Stimulated activated CD8-positive, alpha-beta memory T cell treated with anti-CD3 and anti-CD28 coated beads, Interleukin-15, amount 100 ng/mL, for 1 hour (primary cell): ENCODE measurements at places on chromosomes 11 and 22.

DNA sequence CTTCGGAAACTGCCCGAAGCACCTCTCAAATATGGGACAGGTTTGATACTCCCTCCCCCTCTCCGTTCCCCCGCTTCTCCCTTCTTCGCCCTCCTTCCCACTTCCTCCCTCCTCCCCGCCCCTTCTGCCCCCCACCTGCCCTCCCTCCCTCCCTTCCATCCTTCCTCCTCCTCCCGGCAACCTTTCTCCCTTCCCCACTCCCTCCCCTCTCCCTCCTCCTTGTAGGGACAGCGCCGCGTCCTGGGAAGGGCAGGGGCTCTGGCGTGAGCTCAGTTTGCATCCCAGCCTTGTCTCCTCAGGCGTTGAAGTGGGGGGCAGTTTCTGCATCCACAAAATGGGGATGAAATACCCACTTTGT lies 6.1 kb upstream of the NFAM1 start:
- DNase-seq, result no peak

DNA sequence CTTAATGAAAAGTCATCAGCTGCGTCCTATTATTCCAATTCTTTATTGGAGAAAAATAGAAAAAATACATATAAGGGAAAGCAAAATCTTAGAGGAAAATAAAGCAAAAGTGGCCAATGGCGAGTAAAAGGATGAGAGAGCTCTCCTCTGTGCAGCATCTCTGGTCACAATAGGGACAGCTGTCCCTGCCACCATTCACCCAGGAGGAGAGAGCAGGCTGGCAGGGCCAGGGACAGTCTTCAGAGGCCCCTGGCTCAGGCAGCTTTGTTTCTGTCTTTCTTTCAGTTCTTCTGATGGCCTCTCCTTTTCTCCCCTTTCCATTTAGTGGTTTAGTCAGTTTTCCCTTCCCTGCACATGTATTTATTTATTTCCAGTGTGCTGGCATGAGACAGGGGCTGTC lies 941.3 kb downstream of the NTM start:
- no peak for DNase-seq

- no peak for DNase-seq
These were observed 49.9 kb upstream of the PDE3B start for GRCh38 chr11:14593671-14594070.

GRCh38 chr22:34427436-34427835 lies 507.2 kb upstream of the LARGE1 start:
- no peak for DNase-seq

DNA sequence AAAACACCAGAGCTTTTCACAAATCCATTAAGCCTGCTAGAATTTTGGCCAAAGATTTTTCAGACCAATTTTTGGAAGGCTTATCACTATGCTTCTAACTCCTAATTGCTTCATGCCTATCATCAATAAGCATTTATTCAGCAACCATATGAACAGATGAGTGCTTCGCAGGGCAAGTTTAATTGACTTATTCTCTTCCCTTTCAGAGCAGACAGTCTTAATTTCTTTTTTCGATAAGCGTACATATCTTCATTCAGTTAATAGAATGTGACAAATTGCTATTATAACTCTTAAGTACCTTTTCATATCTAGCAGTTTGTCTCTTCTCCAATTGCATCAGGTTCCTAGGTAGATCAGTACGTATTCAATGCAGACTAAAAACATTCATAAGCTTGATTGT lies 298.4 kb upstream of the ANO5 start:
- DNase-seq, result no peak

GRCh38 chr11:102204174-102204573 lies 93.9 kb downstream of the YAP1 start:
- no peak for DNase-seq
